Lung (tissue), 17 donors: ENCODE measurements at places on chromosomes 1 and 21. TPM values are rescaled to one million over a fixed set of nuclear protein-coding genes. Genes with fewer than 3 reads are reported as not detected.

HLX gene
- 20.9 TPM for total RNA-seq

GRCh38 chr1:67367370-67368045, 59.8 kb downstream of the IL12RB2 start:
- H3K27ac ChIP-seq: no peak overlapping the region
- H3K4me3 ChIP-seq: no peak overlapping the region
- peak; percentile 76 for DNase-seq
- H3K36me3 ChIP-seq: no peaks in the 10 kb centered on the region

DNA sequence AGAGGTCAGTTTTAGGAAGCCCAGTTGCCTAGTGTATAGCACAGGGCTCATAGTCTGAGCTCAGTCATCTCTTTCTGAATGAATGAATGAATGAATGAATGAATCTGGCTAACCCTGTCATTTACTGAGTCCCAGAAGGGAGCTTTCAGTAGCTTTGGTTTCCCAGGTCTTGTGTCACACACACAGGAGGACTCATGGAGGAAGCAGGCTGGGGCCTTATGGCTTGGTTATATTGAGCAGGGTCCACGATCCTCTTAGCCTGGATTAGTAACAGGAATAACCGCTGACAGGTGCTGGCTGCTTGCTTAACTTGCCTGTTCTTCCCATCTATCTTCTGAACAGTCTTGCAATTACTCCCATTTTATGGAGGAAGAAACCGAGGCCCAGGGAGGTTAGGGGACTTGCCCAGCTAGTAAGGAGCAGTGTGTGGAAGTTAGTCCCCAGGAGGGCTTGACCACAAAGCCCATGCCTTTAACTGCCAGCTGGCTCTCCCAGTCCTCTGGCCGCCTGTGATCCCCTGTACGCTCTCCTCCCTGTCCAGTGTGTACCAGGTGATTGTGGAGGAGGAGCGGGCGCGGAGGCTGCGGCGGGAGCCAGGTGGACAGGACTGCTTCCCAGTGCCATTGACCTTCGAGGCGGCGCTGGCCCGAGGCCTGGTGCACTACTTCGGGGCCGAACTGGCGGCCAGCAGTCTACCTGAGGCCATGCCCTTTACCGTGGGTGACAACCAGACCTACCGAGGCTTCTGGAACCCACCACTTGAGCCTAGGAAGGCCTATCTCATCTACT, 46.0 kb downstream of the PTPRU start:
- no peaks in the 10 kb centered on the region for H3K27me3 ChIP-seq
- no peaks in the 10 kb centered on the region for H3K36me3 ChIP-seq
- H3K4me3 ChIP-seq: no peak overlapping the region

GRCh38 chr1:19872190-19872589, 10.0 kb upstream of the OTUD3 start:
- no peak overlapping the region for H3K4me3 ChIP-seq
- DNase-seq: no peak
- H3K27ac ChIP-seq: no peak overlapping the region
- H3K4me1 ChIP-seq: no peaks in the 10 kb centered on the region

DNA sequence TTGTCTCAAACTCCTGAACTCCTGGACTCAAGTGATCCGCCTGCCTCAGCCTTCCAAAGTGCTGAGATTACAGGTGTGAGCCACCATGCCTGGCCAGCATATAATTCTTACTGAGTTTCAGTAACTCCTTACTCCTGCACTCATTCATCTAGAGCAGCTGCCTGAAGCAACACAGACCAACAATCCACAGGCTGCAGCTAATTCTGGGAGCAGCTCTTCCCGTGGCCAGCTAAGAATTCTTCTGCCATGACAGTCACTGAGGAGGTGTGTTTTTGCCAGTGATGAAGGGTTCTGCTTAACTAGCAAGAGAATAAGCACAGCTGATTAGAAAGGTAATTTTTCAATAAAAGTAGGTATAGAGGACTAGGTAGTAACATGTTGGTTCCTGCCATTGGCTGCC, 5.4 kb downstream of the VTCN1 start:
- no peaks in the 10 kb centered on the region for H3K36me3 ChIP-seq
- no peak overlapping the region for H3K4me3 ChIP-seq
- H3K27me3 ChIP-seq: no peaks in the 10 kb centered on the region
- no peaks in the 10 kb centered on the region for H3K4me1 ChIP-seq
- no peak overlapping the region for H3K27ac ChIP-seq

DNA sequence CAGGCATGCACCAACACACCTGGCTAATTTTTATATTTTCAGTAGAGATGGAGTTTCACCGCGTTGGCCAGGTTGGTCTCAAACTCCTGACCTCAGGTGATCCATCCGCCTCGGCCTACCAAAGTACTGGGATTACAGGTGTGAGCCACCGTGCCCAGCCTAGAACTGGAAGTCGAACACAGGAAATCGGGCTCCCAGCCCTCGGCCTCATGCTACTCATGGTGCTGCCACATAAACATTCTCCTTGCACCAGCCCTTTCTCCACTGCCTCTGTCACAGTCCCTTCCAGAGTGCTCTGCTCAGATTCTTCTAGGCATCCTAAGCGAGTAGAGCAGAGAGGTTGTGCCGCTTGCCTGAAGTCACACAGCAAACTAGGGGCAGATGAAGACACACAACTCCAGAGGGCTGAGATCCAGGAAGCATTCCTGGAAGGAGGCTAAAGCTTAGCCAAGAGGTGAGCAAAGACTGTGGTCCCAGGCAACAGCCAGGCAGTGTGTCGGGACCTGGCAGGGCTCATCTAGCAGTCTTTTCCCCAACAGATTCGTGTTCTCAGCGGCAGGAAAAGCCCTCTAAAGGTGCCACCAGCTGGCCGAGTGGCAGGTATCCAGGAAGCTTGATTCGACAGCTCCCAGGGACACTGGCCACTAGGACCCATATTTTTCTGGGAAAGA, 29.6 kb upstream of the NPPB start:
- H3K27me3 ChIP-seq: no peaks in the 10 kb centered on the region
- H3K27ac ChIP-seq: no peak overlapping the region
- no peaks in the 10 kb centered on the region for H3K36me3 ChIP-seq
- H3K4me3 ChIP-seq: no peak overlapping the region

DNA sequence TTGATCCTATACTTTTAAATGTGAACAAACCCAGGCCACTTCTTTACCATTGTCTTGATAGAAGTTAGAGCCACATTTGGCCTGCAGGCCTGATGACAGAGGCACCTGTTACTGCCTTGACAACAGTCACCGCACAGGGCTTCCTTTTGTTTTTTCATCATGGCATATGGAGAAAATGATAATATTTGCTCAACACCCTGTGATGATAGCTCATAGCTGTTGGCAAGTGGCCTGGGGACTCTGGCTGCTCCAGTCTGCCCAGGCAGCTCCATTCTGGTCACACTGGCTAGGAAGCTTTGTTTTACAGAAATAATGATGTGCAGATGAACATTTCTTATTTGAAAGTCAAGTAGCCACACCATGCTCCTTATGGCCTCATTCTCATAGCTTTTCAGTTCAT, 89.6 kb upstream of the GPR88 start:
- H3K27ac ChIP-seq: no peak overlapping the region
- H3K36me3 ChIP-seq: peaks cover 4% of the 10 kb centered on the region
- no peak for DNase-seq
- H3K4me1 ChIP-seq: no peaks in the 10 kb centered on the region

DNA sequence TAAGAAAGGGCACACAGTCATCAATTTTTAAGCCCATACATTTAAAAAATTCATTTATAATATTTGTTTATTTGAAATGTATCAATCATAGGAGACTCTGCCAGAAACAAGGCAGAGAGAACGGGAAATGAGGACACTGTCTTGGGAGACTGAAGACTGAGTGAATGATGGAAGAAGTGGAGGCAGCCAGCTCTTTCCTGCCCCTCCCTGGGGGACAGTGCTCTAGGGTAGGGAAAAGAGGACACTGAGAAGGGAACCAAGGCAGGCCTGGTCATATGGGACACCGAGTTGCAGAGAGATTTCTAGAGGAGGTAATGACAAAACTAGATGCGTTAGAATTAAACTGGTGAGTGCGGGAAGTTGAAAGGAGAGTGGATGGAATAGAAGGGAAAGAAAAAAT, 31.6 kb downstream of the EEIG2 start:
- H3K27me3 ChIP-seq: no peaks in the 10 kb centered on the region
- peak overlapping the region; percentile 55 for H3K27ac ChIP-seq
- peaks cover 36% of the 10 kb centered on the region for H3K4me1 ChIP-seq
- no peaks in the 10 kb centered on the region for H3K36me3 ChIP-seq
- DNase-seq: no peak

DNA sequence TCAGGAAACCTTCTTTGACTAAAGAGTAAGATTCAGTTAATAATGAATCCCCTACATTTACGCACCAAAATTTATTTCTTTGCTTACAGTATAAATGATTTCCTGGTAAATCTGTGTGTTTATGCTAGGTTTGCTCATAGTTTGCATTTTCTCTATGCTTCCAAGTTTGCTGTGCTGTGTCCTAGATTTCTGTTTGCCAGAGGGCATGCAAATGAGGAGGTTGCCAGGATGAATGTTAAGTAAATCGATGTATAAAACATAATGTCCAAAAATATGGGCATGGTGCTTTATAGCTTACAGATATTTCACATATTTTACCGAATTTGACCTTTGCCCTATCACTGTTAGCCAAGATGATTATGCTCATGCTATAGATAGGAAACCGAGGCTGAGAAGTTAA, 63.8 kb downstream of the TBX19 start:
- H3K27ac ChIP-seq: no peak overlapping the region
- H3K36me3 ChIP-seq: no peaks in the 10 kb centered on the region
- H3K4me3 ChIP-seq: no peak overlapping the region
- DNase-seq: no peak
- H3K4me1 ChIP-seq: no peaks in the 10 kb centered on the region

DNA sequence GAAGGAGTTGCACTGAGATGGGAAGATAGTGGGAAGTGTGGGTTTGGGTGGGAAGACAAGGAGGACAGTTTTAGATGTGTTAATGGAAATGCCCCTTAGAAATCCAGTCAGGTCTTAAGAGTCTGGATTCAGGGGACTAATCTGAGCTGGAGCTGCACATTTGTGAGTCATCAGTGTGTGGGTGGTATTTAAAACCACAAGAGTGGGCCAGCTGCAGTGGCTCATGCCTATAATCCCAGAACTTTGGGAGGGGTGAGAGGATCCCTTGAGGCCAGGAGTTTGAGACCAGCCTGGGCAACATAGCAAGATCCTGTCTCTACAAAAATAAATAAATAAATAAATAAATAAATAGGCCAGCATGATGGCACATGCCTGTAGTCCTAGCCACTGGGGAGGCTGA, 40.9 kb upstream of the SLC6A9 start:
- H3K27me3 ChIP-seq: no peaks in the 10 kb centered on the region
- no peak overlapping the region for H3K27ac ChIP-seq
- no peak for DNase-seq
- H3K4me3 ChIP-seq: no peak overlapping the region
- H3K4me1 ChIP-seq: no peaks in the 10 kb centered on the region

GRCh38 chr21:15272591-15272990, 207.8 kb upstream of the NRIP1 start:
- no peak for DNase-seq
- no peak overlapping the region for H3K27ac ChIP-seq
- no peaks in the 10 kb centered on the region for H3K4me1 ChIP-seq
- no peaks in the 10 kb centered on the region for H3K27me3 ChIP-seq

GRCh38 chr1:81585371-81585770, 215.4 kb upstream of the ADGRL2 start:
- no peaks in the 10 kb centered on the region for H3K27me3 ChIP-seq
- H3K4me1 ChIP-seq: peaks cover 2% of the 10 kb centered on the region
- no peak overlapping the region for H3K4me3 ChIP-seq
- no peaks in the 10 kb centered on the region for H3K36me3 ChIP-seq

DNA sequence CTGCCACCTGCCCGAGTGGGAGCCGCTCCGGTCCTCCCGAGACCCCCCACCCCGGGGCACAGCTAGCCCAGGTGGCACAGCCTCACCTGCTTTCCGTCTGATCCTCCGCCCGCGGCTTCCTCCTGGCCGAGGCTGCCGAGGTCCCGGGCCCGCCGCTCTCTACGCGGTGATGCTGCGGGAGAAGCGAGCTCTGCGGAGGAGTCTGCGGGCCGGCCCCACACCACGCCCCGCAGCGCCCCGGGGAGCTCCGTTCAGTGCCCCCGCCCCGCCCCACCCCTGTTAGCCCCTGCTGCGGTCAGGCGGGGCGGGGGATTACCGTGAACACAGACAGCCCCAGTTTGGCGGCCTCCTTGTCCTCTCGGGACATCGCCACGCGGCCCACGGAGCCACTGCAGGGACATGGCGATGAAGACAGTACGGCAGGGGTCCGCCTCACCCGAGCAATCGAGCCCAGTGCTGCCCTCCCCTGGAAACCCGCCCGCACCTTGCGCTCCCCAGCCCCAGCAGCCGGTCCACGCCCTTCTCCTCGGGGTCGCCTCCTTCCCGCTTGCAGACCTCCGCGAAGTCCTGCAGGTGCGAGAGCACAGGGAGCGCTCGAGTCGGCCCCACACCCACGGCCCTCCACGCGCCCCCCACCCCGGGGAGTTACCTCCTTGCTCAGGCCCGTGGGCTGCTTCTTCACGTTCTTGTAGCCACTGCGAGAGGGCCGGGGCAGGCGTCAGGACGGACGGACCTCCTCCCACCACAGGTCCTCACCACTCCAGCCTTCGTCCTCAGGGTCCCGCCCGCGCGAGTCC, 933 bp downstream of the C1orf35 start:
- peaks cover 7% of the 10 kb centered on the region for H3K4me1 ChIP-seq
- H3K27me3 ChIP-seq: no peaks in the 10 kb centered on the region
- peak overlapping the region; percentile 83 for H3K4me3 ChIP-seq

- no peaks in the 10 kb centered on the region for H3K4me1 ChIP-seq
- DNase-seq: no peak
- no peaks in the 10 kb centered on the region for H3K36me3 ChIP-seq
Measured at GRCh38 chr1:182651339-182651724, 33.1 kb downstream of the RGS8 start.

DNA sequence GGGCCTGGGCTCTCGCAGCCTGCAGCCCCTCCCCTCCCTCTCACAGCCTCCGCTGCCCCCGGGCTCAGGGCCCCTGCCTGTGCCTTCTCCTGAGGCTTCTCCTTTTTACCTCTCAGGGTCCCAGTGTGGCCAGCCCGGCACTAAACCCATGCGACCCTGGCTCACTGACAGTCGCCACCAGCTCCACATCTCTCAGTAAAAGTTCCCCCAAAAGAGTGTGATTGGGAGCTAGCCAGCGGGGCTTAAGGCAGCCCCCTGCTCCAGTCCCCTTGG, 26.6 kb downstream of the PDE9A start:
- H3K4me3 ChIP-seq: no peak overlapping the region
- no peaks in the 10 kb centered on the region for H3K4me1 ChIP-seq

DNA sequence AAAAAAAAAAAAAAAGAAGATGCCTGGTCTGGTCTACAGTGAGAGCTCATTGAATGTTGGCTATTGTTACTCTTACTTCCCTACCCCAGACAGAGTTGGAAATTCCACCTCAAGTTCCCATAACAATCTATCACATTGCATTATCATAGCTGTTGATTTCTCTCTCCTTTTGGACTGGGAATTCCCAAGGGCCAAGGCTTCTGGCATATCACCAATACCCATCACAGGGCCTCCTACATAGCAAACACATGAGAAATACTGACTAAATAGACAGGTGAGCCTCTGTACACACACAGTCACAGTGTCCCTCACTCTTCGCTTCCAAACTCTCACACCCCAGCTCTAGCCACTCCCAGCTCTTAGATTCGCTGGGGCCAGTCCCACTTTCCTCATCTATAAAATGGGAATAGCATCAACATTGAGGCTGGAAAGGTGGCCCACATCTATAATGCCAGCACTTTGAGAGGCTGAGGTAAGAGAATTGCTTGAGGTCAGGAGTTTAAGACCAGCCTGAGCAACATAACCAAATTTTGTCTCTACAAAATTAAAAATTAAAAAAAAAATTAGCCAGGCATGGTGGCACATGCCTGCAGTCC, 6.4 kb downstream of the PTAFR start:
- H3K4me1 ChIP-seq: no peaks in the 10 kb centered on the region
- DNase-seq: no peak
- H3K27ac ChIP-seq: no peak overlapping the region
- no peaks in the 10 kb centered on the region for H3K27me3 ChIP-seq
- no peaks in the 10 kb centered on the region for H3K36me3 ChIP-seq
- H3K4me3 ChIP-seq: no peak overlapping the region
